ENCODE measurements at places on chromosomes 16 and 17. TPM values are rescaled to one million over a fixed set of nuclear protein-coding genes. Genes with fewer than 3 reads are reported as not detected.

The TNS4 gene
- 30.5 TPM for total RNA-seq

The PLCD3 gene
- total RNA-seq: 62.2 TPM

The IRX3 gene
- 18.4 TPM for total RNA-seq

The TBC1D26 gene
- total RNA-seq: 0.33 TPM

The SLC12A3 gene
- total RNA-seq: not detected

- H3K27me3 ChIP-seq: no peaks in the 10 kb centered on the region
- H3K4me1 ChIP-seq: no peaks in the 10 kb centered on the region
- DNase-seq: no peak
- H3K36me3 ChIP-seq: no peaks in the 10 kb centered on the region
These were observed 38.0 kb downstream of the FZD2 start for GRCh38 chr17:44595216-44595775.

GRCh38 chr17:64063766-64064224 is 43.4 kb upstream of the ICAM2 start:
- no peaks in the 10 kb centered on the region for H3K27me3 ChIP-seq
- no peak overlapping the region for H3K4me3 ChIP-seq
- H3K27ac ChIP-seq: no peak overlapping the region
- H3K4me1 ChIP-seq: no peaks in the 10 kb centered on the region

DNA sequence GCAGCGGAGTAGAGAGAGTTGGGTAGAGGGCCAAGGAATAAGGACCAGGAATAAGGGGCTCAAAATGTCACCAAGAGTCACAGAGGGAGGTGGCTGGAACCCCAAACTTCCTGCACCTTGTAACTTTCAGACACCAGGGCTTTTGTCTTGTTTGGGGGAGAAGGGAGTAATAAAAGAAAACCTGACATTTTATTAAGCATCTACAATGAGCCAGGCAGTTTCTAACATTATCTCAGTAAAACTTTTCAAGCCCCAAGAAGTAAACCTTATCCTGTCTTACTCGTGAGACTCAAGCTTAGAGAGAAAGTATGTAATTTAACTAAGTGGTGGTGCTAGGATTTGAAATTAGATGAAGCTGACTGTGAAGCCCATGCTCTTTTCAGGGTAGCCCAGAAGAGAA is 848 bp upstream of the MTMR4 start:
- H3K4me3 ChIP-seq: no peak overlapping the region
- H3K36me3 ChIP-seq: no peaks in the 10 kb centered on the region
- DNase-seq: no peak
- H3K4me1 ChIP-seq: peaks cover 3% of the 10 kb centered on the region
- H3K27ac ChIP-seq: peak overlapping the region; percentile 94
- no peaks in the 10 kb centered on the region for H3K27me3 ChIP-seq

GRCh38 chr16:13902677-13903076 is 17.3 kb upstream of the ERCC4 start:
- H3K27me3 ChIP-seq: no peaks in the 10 kb centered on the region
- DNase-seq: no peak
- H3K4me3 ChIP-seq: no peak overlapping the region
- H3K4me1 ChIP-seq: no peaks in the 10 kb centered on the region
- no peaks in the 10 kb centered on the region for H3K36me3 ChIP-seq

- H3K4me1 ChIP-seq: no peaks in the 10 kb centered on the region
- no peak overlapping the region for H3K4me3 ChIP-seq
- no peaks in the 10 kb centered on the region for H3K36me3 ChIP-seq
- H3K27ac ChIP-seq: no peak overlapping the region
These were observed 78.0 kb downstream of the RAP1GAP2 start for GRCh38 chr17:2874189-2874686.

DNA sequence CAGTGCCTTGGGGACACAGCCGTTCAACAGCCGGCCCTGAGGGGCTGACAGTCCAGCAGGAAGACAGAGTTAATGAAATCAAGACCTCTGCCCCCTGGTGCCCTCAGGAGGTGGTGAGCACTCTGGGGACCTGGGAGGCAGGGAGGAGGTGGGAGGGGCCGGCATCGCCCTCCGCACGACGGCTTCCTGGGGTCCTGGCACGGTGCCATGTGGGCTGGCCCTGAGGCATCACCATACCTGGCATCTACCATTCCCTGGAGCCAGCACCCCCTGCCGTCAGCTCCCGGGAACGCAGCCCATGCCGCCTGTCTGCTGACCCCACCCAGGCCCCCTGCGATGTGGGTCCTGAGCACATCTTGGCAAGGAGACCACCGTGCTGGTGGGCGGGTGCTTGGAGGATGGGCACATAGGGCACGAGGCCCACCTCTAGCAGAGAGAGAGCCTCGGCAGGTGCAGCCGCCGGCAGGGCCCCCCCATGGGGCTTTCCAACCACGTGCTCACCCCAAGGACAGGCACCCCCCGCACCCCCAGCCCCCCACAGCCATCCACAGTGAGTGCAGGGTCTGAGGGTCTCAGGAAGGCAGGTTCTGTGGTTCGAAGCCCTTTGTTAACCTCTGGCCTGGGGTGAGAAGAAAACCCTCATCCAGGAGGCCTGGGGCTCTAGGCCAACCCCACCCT is 52.5 kb downstream of the ZFPM1 start:
- H3K36me3 ChIP-seq: no peaks in the 10 kb centered on the region
- no peaks in the 10 kb centered on the region for H3K27me3 ChIP-seq
- no peak for DNase-seq

- peaks cover 7% of the 10 kb centered on the region for H3K4me1 ChIP-seq
- H3K36me3 ChIP-seq: no peaks in the 10 kb centered on the region
- peak overlapping the region; percentile 93 for H3K27ac ChIP-seq
These were observed 1.1 kb upstream of the MEAK7 start for GRCh38 chr16:84505249-84506187.

DNA sequence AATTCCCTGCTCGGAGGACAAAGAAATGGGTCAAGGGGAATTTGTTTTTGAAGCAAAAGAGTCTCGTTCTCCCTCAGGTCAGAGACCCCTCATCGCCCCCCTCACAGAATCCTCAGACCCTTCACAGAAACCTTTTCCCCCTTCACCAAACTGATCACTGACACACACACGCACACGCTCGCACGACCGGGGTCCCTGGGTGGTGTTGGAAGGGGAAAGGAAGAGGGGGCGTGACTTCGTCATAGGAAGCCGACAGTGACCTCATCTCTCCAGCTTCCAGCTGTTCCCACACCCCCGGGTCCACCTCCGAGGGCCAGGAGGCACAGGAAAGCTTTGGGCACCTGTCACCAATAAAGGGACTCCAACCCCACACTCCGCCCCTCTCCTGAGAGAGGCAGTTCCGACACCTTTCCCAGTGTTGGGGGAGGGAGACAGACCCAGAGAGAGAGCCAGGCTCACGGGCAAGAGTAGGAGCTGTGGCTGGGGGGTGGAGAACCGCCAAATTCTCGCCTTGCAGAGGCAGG is 1.2 kb downstream of the ASGR1 start:
- no peak overlapping the region for H3K27ac ChIP-seq
- DNase-seq: no peak
- H3K4me1 ChIP-seq: peaks cover 13% of the 10 kb centered on the region
- H3K27me3 ChIP-seq: no peaks in the 10 kb centered on the region
- H3K4me3 ChIP-seq: peak overlapping the region; percentile 65

DNA sequence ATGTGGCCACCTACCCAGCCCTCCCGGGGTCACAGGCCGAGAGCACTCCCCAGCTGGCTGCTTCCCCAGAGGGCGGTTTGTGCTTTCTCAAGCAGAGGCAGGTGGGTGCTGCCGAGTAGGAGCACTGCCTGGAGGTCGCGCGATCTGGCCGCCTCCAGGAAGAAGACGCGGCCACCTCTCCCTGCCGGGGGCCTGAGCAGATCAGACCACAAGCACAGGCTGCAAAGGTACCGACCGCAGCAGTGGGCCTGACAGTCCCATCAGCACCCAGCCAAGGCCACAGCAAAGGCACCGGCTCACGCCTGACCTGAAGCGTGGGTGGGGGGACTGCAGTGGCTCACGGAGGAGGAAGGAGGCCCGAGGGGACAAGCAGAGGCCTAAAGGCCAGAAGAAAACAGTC is 15.2 kb upstream of the IGFALS start:
- H3K27me3 ChIP-seq: no peaks in the 10 kb centered on the region
- no peak overlapping the region for H3K4me3 ChIP-seq
- H3K27ac ChIP-seq: no peak overlapping the region
- DNase-seq: no peak
- H3K4me1 ChIP-seq: peaks cover 7% of the 10 kb centered on the region
- H3K36me3 ChIP-seq: no peaks in the 10 kb centered on the region

DNA sequence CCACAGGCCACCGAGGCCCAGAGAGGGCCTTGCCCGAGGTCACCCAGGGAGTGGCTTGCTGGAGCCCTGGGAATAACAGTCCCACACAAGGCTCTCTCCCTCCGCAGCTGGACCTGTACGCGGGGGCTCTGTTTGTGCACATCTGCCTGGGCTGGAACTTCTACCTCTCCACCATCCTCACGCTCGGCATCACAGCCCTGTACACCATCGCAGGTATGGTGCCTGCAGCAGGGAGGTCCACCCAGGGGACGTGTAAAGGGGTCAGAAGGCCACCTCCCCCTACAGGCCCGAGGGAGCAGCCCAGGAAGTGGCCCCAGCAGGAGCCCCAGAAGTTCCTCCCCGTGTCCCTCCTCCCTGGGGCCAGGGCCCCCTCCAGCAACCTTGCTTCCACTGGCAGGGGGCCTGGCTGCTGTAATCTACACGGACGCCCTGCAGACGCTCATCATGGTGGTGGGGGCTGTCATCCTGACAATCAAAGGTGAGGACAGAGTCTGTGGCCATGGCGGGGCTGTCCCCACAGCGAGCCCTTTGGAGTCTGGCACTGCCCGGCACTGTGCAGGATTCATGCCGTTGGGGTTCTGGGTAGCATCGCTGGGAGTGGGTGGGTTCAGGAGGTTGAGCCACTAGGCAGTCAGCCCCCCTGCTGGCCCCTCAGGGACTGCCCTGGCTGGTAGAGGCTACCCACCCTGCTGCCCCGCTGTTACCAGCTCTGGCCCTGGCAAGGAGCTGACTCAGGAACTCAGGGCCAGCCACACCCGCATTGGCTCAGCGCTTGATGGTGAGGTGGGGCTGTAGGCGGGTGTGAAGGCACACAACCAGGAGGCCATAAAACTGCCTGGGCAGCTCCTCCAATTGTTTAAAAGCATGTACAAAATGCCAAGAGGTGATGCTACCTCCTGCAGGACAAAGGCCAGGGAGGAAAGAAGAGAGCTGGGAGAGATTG is 17.3 kb downstream of the SLC5A10 start:
- H3K27me3 ChIP-seq: no peaks in the 10 kb centered on the region
- H3K4me1 ChIP-seq: no peaks in the 10 kb centered on the region
- no peaks in the 10 kb centered on the region for H3K36me3 ChIP-seq
- peak overlapping the region; percentile 4 for H3K27ac ChIP-seq
- H3K4me3 ChIP-seq: no peak overlapping the region
- DNase-seq: no peak

- no peak for DNase-seq
- H3K4me3 ChIP-seq: no peak overlapping the region
- H3K27me3 ChIP-seq: no peaks in the 10 kb centered on the region
These were observed 8.7 kb downstream of the CORO7 start for GRCh38 chr16:4407543-4408322.

- no peaks in the 10 kb centered on the region for H3K27me3 ChIP-seq
- H3K4me1 ChIP-seq: no peaks in the 10 kb centered on the region
- H3K36me3 ChIP-seq: no peaks in the 10 kb centered on the region
- no peak for DNase-seq
- no peak overlapping the region for H3K27ac ChIP-seq
These were observed 52.0 kb upstream of the SREBF1 start for GRCh38 chr17:17888821-17889220.

DNA sequence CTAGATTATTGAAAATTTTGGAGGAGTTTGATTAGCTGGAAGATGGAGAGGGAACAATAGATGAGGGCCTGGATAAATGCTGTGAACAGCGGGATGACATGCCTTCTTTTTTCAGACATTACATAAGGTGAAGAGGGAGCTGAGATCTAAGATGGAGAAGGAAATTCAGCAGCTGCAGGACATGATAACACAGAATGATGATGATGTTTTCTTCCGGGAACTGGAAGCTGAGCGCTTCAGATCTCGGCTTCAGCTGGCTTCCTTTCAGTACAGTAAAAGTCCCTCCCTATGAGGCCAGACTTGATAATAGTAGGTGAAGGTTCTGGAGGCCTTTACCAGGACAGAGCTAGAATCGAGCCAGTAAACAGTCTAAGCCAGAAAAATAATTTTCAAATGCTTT is 30.7 kb downstream of the CEP95 start:
- no peak overlapping the region for H3K4me3 ChIP-seq
- no peaks in the 10 kb centered on the region for H3K27me3 ChIP-seq
- no peak overlapping the region for H3K27ac ChIP-seq

DNA sequence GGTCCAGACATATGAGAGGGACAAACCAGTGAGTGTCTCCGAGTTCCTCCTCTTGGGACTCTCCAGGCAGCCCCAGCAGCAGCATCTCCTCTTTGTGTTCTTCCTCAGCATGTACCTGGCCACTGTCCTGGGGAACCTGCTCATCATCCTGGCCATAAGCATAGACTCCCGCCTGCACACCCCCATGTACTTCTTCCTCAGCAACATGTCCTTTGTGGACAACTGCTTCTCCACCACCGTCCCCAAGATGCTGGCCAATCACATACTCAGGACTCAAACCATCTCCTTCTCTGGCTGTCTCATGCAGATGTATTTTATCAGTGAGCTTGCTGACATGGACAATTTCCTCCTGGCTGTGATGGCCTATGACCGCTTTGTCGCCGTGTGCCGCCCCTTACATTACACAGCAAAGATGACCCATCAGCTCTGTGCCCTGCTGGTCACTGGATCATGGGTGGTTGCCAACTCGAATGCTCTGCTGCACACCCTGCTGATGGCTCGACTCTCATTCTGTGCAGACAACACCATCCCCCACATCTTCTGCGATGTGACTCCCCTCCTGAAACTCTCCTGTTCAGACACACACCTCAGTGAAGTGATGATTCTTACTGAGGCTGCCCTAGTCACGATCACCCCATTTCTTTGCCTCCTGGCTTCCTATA is 19.2 kb downstream of the ZNF200 start:
- H3K27me3 ChIP-seq: no peaks in the 10 kb centered on the region
- H3K4me3 ChIP-seq: no peak overlapping the region
- no peaks in the 10 kb centered on the region for H3K4me1 ChIP-seq
- H3K27ac ChIP-seq: no peak overlapping the region

DNA sequence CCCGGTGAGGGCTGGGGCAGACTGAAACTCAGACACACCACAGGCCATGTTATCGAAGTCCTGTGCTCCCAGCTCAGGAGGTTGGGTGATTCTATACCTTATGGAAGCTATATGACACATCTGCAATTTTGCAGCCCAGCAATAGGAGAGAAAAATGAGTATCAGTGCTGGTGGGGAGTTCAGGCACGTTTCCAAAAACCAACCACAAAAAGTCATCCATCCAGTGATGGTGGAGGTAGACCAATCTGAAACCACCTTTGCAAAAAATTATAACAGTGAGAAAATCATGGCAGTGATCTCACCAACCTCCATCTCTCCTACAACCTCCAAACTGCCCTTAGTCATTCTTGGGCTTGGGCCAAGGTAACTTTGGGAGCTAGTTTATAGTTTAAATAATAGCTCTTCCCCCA is 327.9 kb downstream of the SLC39A11 start:
- no peak for DNase-seq
- no peaks in the 10 kb centered on the region for H3K27me3 ChIP-seq
- H3K4me1 ChIP-seq: no peaks in the 10 kb centered on the region
- no peak overlapping the region for H3K27ac ChIP-seq

Data from breast epithelium (tissue), 4 donors.